CD4-positive, alpha-beta memory T cell (primary cell): ENCODE measurements at places on chromosomes 6 and 20.
A peak's percentile ranks its signal among the peaks of the same experiment; 100 is the strongest.

DNA sequence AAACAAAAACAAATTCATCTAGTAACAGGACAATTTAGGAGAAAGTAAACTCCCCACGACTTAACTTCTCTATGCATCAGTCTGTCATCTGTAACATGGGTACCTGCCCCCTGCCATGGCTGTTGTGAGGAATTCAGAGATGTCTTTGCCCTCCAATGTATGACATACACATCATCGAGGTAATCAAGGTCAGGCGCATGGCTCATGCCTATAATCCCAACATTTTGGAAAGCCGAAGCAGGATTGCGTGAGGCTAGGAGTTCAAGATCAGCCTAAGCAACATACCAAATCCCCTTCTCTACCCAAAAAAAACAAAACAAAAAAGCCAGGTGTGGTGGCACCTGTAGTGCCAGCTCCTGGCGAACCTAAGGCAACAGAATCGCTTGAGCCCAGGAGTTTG is 9.0 kb downstream of the EEF1A1 start:
- no peak for DNase-seq

GRCh38 chr6:13865141-13865540 is 50.8 kb upstream of the MCUR1 start:
- no peak for DNase-seq

GRCh38 chr20:5222919-5223634 is 93.7 kb downstream of the PROKR2 start:
- peak; percentile 33 for DNase-seq

DNA sequence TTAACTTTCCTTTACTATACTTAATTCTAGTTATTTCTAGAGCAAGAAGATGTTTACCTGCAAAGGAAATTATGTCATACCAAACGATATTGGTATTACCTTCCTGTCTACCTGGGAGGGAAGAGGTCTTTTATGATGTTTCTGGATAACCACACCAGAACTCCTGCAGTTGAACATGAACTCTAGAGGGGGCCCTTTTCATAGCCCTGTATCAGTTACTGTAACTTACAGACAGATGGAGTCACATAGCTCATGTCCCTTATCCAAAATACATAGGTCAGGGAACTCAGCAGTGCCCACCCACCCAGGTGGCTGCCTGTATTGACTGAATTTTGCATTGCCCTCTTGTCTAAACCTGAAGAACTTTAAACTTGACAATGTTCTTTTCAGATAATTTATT is 35.1 kb upstream of the MYL9 start:
- peak; percentile 33 for DNase-seq

DNA sequence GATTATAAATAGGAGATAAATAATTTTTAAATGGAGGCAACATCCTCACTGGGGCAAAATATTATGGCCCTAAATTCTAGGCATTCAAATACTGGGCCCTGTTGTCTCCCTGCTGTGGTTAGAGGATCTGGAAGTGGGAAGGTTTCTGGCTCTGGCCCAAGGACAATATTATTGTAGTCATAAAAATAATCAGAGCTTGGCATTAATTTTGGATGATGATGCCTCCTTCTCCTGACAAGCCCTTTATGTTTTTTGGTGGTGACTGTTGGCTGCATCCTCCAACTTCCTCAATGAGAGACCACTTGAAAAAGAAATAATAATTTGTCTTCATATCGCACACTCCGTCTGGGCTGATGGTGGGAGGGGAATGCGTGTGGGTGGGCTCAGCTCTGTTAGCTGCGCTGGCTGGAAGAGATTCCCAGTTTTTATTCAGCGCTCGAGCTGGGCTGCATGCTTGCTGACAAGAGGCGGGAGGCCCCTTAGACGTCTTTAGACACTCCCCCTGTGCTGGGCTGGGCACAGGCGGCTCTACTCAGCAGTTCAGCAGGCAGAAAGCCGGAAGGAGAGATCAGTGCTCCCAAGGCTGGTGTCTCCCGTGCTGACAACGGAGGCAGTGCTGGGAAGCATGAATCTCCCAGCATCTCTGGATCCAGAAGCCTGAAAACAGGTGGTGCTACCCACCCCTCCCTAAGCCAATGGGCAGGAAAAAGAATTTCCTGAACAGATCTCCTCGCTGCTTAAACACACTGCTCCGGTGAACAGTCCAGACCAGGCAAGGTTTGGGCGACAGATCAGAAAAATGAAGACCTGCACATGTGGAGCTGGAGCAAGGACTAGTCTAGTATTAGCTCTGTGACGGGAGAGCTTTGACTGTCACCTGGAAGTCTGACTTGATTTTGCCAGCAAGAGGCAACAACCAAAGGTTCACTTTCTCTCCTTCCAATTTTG is 97.7 kb downstream of the SYCP2 start:
- no peak for DNase-seq

- DNase-seq = no peak
Observed at GRCh38 chr6:117958536-117958935, 51.5 kb downstream of the SLC35F1 start.

DNA sequence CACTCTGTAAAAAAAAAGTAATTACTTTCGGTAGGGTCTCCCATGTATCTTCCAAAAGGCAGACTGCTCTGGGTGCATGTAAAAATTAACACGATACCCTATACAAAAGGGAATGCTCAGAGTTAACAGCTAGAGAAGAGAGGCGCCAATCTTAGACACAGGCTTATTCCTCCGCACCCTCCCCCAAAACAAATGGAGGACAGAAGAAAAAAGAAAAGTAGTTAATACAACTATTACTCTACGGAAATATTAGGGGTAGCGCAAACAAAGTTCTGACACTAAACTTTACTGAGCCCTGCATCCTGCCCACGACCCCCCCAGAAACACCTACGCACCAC is 331 bp upstream of the UFL1 start:
- no peak for DNase-seq
